ENCODE measurements at places on chromosomes 11 and 22. TPM values are rescaled to one million over a fixed set of nuclear protein-coding genes. Genes with fewer than 3 reads are reported as not detected.
A peak's percentile ranks its signal among the peaks of the same experiment; 100 is the strongest.

VPREB1 gene
- not detected for total RNA-seq

MS4A14 gene
- not detected for total RNA-seq

KRTAP5-2 gene
- total RNA-seq: not detected

OR51B4 gene
- not detected for total RNA-seq

NLRP6 gene
- total RNA-seq: not detected

APOBEC3G gene
- 30.7 TPM for total RNA-seq

SOX10 gene
- total RNA-seq: 10.3 TPM

NAV2 gene
- 42.0 TPM for total RNA-seq

CALCA gene
- not detected for total RNA-seq

ALG12 gene
- total RNA-seq: 26.2 TPM

YPEL4 gene
- total RNA-seq: not detected

- no peak for DNase-seq
These were observed 11.7 kb upstream of the IL2RB start for GRCh38 chr22:37161443-37161842.

GRCh38 chr11:14908214-14908880, 16.3 kb upstream of the CYP2R1 start:
- DNase-seq: peak; percentile 73

GRCh38 chr11:11946180-11946579, 62.2 kb downstream of the DKK3 start:
- no peak for DNase-seq

GRCh38 chr22:23300476-23300875, 120.2 kb downstream of the BCR start:
- DNase-seq: no peak

DNA sequence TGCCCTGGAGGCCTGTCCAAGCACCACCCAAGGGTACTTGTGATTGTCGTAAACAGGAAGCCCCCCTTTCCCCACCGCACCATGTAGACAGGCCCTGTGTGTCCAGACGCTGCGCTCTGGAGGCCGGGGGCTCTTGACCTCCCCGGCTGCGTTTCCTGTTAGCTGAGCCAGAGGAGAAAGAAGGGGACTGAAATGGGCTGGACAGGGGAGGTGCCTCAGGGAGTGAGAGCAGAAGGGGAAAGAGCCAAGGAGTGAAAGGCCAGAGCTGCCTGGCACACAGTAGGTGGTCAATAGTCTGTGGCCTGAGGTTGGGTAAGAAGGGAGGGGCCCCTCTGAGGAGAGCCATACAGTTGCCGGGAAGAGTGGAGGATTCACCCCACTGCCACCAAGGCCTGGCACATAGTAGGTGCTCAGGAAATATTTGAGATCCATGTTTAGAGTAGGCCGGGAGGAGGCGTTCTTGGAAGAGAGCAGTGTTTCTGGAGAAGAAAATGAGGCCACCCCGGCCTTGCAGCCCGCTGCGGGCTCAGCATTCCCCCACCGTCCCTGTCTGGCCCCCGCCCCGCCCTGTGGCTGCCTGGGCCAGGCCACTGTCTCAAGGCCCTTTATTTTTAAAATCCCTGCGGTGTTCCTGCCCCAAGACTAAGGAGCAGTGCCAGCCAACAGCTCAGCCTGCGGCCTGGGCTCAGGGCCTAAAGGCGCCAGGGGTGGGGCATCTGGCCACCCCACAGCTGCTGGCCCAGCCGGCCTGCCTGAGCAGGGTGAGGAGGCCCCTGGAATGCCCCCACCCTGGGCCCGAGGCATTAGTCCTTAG, 13.6 kb upstream of the CDC42EP1 start:
- peak; percentile 72 for DNase-seq

GRCh38 chr11:87038235-87038977, 672 bp downstream of the TMEM135 start:
- no peak for DNase-seq

DNA sequence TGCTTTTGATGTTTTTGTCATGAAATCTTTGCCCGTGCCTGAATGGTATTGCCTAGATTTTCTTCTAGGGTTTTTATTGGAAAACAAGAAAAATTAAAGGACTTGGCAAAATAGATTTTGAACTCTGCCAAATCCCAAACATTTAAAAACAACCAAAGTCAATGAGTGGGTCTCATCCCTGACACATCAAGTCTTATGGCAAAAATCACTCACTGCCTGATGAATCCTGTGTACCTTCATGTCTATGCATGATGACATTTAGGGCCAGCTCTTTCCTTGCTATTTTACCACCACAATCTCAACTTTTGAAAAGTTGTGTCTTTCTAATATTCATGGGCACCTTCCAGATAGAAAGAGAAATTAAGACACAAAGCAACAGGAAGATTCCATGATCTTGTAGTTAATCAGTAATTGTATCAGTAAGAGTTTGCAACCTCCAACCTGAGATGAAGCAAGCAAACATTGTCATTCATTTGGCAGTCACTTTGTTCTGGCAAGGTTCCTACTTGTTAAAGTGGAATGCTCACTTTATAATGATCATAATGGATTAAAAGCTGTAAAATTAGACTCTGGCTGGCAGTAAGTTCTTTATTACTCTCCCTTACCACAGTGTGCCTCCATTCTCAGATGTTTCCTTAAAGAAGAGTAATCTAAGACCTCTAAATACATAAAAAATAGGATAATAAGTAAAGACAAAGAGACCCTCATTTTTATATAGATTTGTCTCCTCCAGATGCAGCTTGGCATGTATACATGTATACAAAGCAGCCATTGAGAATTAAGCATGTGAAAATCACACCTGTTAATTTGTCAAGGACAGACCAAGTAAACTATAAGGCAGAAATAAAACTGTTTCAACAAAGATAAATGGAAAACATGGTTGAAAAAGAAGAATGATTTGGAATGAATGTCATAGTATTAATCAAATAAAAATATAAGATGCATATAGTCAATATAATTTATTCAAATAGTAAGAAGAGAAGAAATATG, 51.6 kb downstream of the ETS1 start:
- no peak for DNase-seq

- DNase-seq: peak; percentile 78
These were observed at the start of gene CEND1 for GRCh38 chr11:789943-790342. Gene CEND1 (minus strand): TSS chr11:790090. CDS start chr11:788576, 1,514 bp downstream.

GRCh38 chr11:15825976-15826650, 530.2 kb downstream of the SOX6 start:
- no peak for DNase-seq

DNA sequence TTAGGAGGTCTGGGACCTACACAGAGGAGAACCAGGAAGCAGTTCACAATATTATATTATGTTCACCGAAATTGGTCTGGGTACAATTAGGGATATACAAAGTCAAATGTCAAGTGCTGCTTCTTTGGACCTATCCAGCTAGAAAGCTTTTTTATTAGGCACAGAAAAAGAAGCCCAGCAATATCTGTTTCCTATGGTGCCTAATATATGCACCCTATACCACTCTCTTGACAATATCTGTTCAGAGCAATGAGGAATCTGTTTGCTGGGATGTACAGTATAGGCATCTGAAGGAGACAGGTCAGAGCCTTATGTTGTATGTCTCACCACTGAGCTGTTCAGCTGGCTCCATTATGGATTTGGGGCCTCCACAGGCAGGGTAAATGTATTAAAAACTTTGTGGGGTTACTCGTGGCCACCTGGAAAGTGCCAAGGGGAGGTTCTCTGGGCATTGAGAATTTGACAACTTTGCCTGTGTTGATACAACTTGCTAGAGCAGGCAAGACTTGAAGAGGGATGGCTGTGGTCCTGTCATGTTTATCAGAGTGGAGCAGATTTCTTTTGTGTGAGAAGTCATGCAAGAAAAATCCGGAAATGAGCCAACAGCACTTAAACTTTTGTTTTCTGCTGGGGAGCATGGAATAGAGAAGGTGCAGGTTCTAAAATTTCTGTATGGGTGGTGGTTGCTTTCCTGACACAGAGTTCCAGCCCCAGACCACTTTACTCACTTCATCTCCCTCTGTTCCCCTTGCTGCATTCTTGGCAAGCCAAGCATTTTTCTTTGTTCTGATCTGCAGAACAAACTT, 10.1 kb downstream of the STIM1 start:
- DNase-seq: no peak

GRCh38 chr11:106789406-106789805, 228.9 kb downstream of the GUCY1A2 start:
- DNase-seq: no peak

DNA sequence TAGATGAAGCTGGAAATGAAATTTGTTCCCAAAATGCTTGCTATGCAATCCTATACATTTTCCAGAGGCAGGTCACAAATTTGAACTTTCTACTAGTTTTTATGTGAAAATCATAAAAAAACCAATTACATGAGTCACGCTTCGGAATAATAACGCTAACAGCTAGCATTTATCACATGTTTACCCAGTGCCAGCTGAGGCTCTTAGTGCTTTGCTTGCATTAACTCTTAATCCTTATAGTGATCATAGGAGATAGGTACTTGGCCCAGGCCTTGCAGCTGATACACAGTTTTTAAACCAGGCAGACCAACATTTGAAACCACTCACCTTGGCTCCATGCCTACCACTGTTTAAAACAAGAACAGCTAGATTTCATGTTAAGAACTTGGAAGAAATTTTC, 131.8 kb upstream of the RAG2 start:
- no peak for DNase-seq

GRCh38 chr11:14835496-14836492, 56.2 kb downstream of the CYP2R1 start:
- DNase-seq: no peak

DNA sequence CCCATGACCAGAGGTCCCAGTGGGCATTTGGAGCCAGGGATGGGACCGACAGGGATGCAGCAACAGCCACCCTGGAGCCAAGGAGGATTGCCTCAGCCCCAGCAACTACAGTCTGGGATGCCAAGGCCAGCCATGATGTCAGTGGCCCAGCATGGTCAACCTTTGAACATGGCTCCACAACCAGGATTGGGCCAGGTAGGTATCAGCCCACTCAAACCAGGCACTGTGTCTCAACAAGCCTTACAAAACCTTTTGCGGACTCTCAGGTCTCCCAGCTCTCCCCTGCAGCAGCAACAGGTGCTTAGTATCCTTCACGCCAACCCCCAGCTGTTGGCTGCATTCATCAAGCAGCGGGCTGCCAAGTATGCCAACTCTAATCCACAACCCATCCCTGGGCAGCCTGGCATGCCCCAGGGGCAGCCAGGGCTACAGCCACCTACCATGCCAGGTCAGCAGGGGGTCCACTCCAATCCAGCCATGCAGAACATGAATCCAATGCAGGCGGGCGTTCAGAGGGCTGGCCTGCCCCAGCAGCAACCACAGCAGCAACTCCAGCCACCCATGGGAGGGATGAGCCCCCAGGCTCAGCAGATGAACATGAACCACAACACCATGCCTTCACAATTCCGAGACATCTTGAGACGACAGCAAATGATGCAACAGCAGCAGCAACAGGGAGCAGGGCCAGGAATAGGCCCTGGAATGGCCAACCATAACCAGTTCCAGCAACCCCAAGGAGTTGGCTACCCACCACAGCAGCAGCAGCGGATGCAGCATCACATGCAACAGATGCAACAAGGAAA, 27.3 kb upstream of the L3MBTL2 start:
- no peak for DNase-seq

DNA sequence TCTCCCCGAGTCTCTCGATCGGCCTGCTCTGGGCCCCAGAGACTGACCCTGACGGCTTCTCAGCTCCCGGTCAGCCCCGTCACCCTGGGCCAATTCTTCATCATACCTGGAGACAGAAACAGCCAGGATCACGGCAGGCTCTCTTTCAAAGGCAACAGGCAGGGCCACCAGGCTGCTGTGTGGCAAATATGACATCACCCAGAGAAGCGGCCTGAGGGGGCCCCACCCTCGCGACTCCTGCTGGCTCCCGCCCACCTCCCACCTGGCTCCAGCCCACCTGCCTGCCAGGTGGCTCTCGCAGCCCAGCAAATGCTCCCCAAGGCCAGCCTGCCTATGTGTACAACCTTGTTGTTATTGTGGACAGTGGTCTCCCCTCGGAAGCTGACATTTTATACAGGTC, 24.9 kb upstream of the PACSIN2 start:
- DNase-seq: peak; percentile 63

DNA sequence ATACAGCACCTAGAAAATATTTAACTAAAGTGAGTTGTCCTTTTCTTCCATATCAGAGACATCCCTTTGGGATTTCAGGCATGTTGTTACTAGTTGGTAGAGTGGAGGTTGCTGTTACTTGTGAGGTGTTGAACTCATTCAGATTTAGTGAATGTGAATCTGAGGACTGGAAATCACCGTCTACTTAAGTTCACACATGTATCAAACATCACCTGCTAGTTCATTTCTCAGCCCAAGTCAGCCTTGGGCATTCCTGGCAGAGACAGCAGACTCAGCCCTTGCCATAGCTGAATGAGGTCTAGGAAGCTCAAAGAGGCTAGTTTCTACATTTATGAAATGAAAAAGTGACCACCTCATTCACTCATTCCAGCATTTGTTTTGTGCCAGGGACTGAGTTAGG, 9.7 kb downstream of the KDELR3 start:
- no peak for DNase-seq

GRCh38 chr11:60970890-60971289, 590 bp upstream of the CD6 start:
- DNase-seq: no peak

DNA sequence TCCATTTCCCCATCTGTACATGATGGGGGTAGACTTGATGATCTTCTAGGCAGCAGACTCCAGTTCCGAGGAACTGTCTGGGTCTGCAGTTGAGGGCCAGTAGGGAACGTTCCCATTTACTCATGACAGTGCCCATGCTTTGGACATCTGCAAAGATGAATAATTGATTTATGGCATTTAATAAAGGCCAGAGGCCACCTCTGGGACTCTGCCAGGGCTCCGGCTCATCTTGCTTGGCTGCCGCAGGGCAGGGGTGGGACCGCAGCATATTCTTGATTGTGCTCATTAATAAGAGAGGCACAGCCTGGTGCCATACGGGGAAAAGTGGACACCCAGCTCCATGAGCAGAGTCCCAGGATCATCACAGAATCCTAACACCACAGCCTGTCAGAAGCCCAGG, 28.1 kb upstream of the KLHL35 start:
- no peak for DNase-seq

All from endodermal cell (in vitro differentiated cells).